ENCODE measurements at places on chromosomes 5 and 9.
A peak's percentile ranks its signal among the peaks of the same experiment; 100 is the strongest.

GRCh38 chr9:136703276-136703860 lies 9.0 kb upstream of the DIPK1B start:
- DNase-seq, result no peak

- no peak for DNase-seq
Observed at GRCh38 chr5:103360475-103360874, 101.9 kb downstream of the MACIR start.

- DNase-seq, result no peak
Observed at GRCh38 chr5:151123897-151124751, 33.5 kb downstream of the ANXA6 start.

GRCh38 chr5:87132696-87133095 lies 135.0 kb upstream of the RASA1 start:
- DNase-seq, result no peak

GRCh38 chr9:16469184-16469583 lies 401.3 kb downstream of the BNC2 start:
- no peak for DNase-seq

DNA sequence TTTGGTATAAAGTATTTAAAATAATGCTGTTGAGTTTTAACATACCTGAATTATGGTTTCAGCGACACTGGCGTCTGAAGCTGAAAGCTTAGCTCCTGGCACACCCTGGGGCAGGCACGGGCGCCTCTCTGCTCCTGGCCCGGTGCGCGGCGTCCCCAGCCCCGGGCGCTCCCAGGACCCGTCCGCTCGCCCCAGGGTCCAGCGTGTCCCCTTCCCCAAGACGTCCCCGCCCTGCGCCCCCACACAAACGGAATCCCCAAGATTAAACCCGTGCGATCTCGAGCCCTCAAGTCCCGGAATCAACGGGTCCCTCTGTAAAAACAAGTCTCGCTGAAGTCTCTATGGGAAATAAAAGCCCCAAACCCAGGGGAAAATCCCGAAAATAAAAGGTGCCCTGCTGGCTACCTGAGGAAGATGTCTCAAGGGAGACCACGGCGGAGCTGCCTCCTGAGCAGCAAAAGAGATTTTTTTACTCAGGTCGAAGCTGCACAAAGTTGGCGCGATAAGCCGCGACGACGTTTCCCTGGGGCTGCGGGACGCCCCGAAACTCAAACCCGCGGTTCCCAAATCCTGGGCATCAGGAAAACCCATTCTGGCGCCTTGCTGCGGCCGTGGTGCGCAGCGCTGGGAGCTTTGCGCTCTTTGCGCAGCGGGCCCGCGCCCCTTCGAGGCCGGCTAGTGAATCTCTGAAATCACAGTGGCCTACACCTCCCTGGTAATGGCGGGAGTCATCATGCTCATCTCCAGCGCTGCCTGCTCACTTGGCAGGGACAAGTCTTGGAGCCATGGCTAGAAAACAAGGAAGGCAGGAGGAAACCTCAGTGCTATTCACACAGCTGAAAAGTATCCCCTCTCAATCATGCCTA lies 6.3 kb upstream of the IFNA8 start:
- no peak for DNase-seq

GRCh38 chr5:33995865-33996264 lies 11.4 kb upstream of the SLC45A2 start:
- DNase-seq, result no peak

DNA sequence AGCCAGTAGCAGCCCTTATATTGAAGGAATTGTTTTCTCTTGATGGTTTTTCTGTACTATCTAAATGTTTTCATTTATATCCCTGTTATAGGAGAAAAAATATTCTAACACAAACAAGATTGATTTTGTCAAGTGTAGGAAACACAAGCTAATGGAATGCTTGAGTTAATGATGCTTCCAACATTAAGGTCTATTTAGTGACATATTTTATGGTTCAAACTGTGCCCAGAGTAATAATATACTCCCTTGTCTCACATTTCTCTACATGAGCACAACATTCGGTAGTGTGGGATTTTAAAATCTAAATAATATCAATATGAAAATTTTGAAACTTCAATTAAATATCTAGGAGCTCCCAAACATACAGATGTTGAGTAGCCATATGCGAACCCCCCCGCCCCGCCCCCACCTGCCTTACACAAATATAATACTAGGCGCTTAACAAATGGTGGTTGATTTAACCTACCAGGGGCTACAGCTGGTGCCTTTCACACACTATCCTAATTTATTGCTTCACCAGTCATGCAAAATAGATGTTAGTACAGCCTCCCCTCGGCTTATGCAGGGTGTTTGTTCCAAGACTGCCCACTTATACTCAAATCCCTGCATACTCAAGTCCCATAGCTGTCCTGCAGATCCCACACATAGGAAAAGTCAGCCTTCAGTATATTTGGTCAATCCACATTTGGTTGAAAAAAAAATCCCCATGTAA lies 124.1 kb upstream of the ACO1 start:
- no peak for DNase-seq

- no peak for DNase-seq
Observed at GRCh38 chr9:136133191-136133958, 14.7 kb upstream of the TMEM250 start.

DNA sequence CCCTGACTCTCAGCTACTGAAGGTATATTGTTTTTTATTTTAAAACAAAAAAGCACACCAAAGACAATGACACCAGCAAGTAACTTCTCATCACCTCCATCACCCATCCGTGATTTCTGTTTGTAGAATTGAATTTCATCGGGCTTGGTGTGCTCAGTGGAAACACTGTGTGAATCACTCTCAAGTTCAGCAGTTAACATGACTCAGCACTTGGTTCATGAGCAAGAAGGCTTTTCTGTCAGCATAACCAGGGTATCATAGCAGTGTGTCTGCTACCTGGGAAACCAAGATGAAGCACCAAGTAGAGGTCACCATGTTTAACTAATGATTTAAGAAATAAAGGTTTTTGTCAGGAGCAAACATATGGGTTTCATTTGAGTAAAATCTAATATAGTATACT lies 123.7 kb downstream of the INSYN2B start:
- DNase-seq, result no peak

DNA sequence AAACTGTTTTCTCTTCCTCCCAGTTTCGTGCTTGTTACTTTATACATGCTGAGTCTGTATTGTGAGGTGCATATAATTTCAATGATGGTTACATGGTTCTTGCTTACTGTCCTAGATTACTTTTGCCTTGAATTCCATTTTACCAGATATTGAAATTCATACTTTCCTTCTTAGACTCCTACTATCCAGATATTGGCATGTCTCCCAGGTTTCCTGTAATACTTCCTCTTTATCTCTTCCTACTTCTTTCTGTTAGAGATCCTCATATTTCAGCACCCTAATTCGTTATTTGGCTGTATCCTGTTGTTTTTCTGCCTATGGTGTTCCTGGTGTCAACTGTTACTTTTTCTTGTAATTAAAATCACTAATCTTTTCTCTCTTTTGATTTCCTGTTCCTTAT lies 522.1 kb downstream of the CCDC171 start:
- no peak for DNase-seq

DNA sequence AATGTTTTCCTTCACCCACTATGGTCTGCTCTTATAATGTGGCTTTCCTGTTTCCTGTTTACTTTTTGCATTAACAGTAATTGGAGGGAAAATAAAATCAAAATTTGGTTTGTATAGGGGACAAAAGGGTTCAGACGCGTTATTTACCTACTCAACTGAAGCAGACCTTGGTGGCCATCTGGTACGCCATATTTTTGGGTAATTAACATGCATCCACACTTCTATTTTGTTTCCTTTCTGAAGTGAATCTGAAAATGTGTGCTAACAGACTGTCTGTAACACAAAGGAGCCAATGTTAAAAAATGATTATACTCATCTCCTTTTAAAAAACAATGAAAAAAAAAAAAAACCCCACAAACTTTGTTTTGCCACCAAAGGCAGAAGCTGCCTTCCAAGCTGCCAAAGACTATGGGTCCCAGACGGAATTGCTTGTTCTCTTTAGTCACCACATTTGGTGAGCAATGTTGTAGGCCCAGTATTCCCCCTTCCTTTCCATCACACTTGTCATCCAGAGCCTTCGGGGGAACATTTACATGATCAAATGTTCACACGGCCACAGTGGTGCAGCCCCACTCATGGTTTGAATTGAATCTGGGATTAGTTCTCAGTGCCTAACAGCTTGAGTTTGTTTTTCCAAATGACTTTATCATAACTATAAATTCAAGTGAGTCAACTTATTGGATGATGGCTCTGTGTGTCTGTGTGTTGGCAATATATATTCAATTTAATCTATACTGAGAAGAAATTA lies 323.7 kb upstream of the CD180 start:
- DNase-seq, result no peak

- no peak for DNase-seq
Observed at GRCh38 chr9:79259858-79260257, 311.9 kb upstream of the TLE4 start.

DNA sequence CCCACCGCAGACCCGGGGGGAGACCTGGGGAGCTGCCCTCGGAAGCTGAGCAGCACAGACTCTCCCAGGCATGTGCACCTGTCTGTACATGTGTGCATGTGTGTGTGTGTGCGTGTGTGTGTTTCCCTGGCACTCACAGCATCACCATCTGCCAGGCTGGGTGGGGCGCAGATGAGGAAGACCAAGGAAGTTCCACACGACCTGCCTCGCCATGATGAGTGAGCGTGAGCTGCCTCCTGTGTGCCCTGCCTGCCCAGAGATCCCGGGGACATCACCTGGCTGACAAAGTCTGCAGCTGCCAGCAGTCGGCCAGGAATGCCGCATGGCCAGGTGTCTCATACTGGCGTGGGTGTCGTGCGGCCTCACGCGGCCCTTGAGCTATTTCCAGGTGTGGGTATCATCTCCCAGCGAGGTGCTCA lies 4.0 kb upstream of the GPSM1 start:
- DNase-seq, result no peak

DNA sequence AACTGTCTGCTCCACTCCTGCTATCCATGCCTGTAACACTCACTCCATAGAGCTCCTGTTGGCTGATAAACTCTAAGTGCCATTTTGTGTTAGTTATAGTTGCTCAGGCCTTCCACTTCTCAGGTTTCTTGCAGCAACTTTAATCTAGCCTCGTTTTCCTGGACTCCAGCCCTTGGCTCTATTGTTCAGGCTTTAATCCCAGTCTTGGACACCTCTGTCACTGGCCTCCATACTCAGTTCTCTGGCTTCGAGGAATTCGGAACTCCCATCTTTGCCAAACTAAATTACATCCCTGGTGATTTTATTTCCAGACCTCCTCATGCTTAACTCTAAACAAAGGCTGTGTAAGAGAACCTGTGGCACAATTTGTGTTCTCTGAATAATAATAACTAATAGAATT lies 39.8 kb downstream of the EMB start:
- DNase-seq, result no peak

DNA sequence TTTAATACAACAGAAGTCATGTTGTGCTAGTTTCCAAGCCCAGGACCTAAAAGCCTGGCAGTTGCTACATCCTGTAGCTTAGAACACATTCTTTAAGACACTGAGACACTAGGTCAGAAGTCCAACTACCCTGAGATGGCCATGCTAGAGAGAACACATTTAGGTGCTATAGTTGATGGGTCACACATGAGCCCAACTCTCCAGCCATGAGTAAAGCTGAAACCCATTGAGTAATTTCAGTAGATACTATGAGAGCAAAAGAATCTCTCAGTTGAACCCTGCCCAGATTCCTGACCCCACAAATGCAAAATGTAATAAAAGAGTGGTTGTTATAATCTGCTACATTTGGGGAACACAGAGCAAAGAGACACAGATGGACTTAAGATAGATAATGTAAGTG lies 164.4 kb downstream of the SEMA5A start:
- no peak for DNase-seq

- peak; percentile 10 for DNase-seq
Observed at GRCh38 chr5:38382898-38383297, 124.5 kb downstream of the EGFLAM start.

GRCh38 chr9:126962336-126962735 lies 47.8 kb downstream of the RALGPS1 start:
- no peak for DNase-seq

GRCh38 chr5:179275381-179275878 lies 69.8 kb downstream of the ADAMTS2 start:
- DNase-seq, result no peak

DNA sequence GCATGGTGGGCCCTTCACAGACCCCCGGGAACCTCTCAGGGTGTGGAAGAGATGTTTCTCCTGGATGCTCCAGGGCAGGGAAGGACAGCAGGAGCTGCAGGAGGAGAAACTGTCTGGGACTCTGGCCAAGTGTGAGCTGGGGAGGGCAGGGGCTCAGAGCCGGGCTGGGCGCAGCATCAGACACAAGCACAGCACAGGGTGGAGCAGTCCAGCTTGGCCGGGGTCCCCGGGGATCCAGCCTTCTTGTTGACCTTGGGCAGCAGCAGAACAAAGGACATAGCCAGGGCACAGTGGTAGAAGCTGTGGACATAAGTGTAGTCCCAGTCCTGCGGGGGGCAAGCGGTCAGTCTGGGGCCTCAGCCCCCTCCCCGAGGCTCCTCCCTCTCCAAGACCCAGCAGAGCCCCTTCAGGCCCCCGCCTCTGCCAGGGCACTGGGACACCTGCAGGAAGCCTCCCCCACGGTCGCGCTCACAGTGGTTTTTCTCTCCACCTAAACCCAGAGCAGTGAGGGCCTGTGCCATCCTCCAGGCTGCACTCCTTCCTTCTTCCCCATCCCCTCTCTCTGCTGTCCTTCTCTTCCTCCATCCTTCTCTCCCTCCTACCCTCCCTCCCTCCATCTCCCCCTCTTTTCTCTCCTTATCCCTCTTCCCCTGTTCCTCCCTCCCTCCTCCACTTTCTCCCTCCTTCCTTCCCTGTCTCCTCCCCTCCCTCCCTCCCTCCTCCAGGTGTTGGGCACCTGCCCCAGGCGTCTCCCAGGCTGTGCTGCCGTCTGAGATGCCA lies 10.1 kb downstream of the MYMK start:
- DNase-seq, result no peak

GRCh38 chr9:69645488-69645887 lies 26.7 kb downstream of the APBA1 start:
- DNase-seq, result no peak

DNA sequence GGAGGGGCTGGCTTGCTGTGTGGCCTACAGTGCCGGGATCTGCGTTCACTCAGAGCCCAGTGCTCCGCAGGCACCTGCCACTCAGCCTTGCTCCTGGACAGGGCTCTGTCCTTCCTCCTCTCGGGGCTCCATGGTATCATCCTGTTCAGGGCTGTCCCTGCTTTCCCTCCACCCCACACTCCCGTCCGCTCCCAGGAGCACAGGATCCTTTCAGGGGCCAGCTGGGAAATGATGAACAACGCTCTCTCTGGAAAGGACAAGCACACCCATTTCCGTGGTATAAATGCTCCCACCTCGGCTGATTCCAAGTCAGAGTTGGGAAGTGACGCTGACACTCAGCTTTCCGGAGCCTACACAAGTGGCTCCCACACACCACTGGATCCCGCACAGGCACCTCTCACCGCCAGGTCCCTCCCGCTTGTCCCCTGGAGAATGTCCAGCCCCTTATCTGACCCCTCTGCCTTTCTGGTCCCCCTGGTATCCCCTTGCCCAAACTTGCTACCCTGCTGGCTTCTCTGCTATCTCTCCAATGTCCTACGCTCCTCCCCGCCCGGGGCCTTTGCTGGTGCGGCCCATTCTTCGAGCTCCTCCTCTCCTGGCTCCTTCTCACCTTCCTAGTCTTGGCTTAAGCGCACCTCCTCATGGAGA lies 21.3 kb downstream of the HMCN2 start:
- DNase-seq, result no peak

- no peak for DNase-seq
Observed at GRCh38 chr9:14018081-14018480, 295.9 kb downstream of the NFIB start.

- no peak for DNase-seq
Observed at GRCh38 chr5:112012104-112012503, 255.1 kb upstream of the NREP start.

GRCh38 chr5:13133951-13134350 lies 810.5 kb downstream of the DNAH5 start:
- no peak for DNase-seq
